ENCODE measurements at places on chromosomes 13 and 19.

- no peak for DNase-seq
Measured at GRCh38 chr13:76883236-76883635, 3.0 kb downstream of the KCTD12 start.

GRCh38 chr19:52963247-52963618 lies 552 bp upstream of the ZNF816 start:
- peak; percentile 10 for DNase-seq

- peak; percentile 83 for DNase-seq
Measured at GRCh38 chr19:35268536-35269437, at the start of gene USF2. Gene USF2, plus strand, starts transcription at chr19:35268962. Its CDS starts 140 bp downstream, at chr19:35269102.

- DNase-seq, result no peak
Measured at GRCh38 chr19:12450844-12451243, 10.0 kb upstream of the ZNF443 start.

DNA sequence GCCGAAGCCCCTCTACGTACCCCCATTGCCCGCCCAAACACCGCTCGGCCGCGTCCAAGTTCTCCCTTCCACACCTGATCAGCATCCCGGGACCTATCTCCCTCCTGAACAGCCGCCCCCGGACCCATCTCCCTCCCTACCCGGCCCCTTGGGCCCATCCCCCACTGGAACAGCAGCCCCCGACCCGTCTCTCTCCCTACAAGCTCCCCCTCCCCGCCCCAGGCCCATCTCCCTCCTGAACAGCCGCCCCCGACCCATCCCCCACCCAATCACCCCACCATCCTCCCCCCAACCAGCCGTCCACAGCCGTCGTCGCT lies 610 bp downstream of the ZSCAN1 start:
- no peak for DNase-seq

GRCh38 chr13:59874973-59875372 lies 288.8 kb downstream of the DIAPH3 start:
- no peak for DNase-seq

GRCh38 chr13:42567906-42568305 lies 6.0 kb upstream of the TNFSF11 start:
- no peak for DNase-seq

DNA sequence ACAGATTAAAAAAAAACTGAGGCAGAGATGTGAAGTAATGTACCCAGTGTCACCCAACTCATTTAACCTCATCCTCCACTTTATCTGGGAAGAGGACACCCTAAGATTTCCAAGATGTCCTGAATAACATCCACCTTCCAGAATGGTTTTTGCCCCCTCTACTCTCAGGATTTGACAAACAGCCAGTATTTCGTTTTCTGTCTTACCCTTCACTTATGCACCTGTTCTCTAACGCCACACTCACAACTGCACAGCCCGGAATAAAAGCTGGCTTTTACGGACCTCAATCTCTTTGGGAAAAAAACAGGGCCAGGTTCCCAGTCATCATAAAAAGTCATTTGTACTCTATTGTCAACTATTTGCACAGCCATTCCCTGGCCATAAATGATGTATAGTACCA lies 21.2 kb upstream of the CEACAM6 start:
- DNase-seq, result no peak

GRCh38 chr13:30718661-30719524 lies 16.4 kb upstream of the ALOX5AP start:
- no peak for DNase-seq

GRCh38 chr13:94707400-94708021 lies 4.8 kb downstream of the SOX21 start:
- DNase-seq, result no peak

DNA sequence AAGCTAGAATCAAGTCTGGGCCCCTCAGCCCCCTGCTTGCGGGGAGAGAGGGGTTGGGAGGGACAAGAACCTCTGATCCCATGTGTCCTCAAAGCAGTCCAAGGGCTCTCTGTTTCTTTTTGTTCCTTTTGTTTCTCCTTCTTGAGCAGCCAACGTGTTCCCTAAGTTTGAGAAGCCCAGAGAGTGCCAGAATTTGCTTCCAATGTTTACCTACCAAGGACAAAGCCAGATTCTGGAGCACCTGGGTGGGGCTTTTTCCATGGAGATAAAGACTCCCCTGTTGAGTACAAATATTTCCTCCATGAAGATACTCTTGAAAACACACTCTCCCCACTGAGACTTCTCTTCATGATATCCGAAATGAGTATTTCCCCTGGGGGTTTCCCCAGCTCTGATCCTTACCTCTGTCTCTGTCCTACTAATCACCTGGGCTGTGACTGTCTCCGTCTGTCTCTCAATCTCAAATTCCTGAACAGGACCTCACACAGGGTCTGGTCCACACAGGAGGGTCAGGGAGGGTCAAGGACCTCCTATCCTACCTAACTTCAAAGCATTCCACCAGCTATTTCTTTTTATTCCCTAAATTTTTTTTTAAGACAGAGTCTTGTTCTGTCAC lies 27.4 kb downstream of the CD177 start:
- no peak for DNase-seq

Measured in germinal center (tissue), 1 donor.